ENCODE measurements at places on chromosomes 12 and 14. TPM values are rescaled to one million over a fixed set of nuclear protein-coding genes. Genes with fewer than 3 reads are reported as not detected.

DNA sequence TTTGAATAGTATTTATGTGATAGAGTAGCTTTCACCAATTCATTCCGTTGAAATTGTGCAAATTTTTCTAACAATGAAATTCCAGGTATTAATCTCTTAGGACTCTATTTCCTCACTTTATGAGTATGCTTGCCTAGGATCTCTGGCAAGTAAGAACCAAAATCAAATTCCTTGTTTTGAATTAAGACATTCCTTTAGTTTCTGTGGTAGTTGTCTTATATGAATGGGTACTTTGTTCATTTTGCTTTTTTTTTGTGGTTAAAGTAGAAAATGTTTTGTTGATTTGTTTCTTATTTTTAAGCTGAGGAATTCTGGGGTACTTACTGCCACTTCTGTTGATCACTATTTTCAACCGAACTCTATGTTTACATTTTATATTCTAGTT is 59.8 kb downstream of the KITLG start:
- no peak for DNase-seq

- DNase-seq: no peak
These were observed 166.0 kb downstream of the SLC38A4 start for GRCh38 chr12:46659824-46660223.

DNA sequence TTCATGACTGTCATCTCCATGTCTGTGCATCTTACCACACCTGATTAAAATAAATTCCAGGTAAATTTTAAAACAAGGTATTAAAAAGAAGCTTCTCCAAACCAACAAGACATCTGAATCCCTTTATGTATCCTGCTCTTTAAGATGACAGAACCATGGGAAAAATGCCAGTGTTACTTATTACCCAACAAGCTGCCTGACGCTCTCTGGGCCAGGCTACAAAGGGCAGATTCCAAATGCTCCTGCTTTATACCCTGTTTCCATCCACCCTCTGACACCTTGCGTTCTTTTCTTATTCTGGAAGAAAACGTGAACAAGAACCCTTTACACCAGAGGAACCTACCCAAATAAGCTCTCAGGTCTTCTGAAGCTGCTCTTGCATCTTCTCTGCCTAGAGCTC is 70.7 kb downstream of the SLC8A3 start:
- DNase-seq: no peak

GRCh38 chr14:100903134-100903468 is 421 bp downstream of the RTL1 start:
- DNase-seq: no peak

DNA sequence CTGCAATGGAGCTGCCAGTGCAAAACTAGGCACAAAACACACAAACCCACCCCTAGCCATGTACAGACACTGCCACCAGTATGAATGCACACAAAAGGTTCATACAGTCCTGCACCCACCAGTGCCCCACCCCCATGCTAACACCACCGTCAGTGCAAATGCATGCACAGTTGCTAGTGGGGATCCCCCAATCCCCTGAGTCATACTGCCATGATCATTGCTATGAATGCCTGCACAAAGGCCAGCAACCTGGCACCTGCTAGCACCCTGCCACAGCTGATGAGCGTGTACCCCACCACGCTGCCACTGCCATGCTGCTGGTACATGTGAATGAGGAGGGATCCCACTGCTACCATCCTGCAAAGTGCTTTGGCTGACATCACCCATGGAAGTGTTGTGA is 23.9 kb downstream of the PZP start:
- DNase-seq: no peak

- no peak for DNase-seq
These were observed 147.8 kb upstream of the MAX start for GRCh38 chr14:65250162-65250495.

DNA sequence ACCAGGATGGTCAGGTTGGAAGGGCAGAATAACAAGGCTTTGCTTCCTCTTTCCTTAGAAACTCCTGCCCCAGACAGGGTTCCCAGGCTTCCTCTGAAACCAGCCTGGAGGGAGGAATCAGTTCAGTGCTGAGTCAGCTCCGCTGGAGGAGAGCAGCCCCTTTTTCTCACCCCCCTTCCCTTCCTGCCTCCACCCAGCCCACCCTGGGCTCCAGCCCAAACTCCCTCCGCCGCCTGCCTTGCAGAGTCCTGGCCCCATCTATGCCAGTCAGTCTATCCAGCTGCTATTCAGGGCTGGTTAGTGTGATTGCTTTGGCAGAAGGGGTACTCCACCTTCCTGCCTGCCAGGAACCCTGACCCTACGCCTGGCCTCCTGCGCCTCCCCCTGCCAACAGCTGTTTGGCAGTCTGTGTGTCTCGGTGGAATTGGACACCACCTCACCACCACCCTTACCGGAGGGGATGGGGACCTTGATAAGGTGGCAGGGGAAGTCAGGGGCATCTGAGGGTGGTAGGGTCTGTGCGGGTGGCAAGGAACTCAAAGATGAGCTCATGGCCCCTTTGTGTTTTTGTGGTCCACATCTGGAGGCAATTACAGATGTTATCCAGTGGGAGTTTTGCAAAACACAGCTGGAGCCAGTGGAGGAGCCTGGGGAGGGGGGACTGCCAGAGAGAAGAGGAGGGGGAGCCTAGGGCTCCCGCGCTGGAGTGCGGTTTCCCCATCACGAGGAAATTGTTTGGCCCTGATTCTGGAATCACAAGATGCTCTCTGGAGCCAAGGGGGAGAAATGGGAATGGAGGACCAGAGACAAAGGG is 12.2 kb downstream of the MMP14 start:
- no peak for DNase-seq

GRCh38 chr12:100058482-100059029 is 73.8 kb upstream of the ANKS1B start:
- DNase-seq: no peak

DNA sequence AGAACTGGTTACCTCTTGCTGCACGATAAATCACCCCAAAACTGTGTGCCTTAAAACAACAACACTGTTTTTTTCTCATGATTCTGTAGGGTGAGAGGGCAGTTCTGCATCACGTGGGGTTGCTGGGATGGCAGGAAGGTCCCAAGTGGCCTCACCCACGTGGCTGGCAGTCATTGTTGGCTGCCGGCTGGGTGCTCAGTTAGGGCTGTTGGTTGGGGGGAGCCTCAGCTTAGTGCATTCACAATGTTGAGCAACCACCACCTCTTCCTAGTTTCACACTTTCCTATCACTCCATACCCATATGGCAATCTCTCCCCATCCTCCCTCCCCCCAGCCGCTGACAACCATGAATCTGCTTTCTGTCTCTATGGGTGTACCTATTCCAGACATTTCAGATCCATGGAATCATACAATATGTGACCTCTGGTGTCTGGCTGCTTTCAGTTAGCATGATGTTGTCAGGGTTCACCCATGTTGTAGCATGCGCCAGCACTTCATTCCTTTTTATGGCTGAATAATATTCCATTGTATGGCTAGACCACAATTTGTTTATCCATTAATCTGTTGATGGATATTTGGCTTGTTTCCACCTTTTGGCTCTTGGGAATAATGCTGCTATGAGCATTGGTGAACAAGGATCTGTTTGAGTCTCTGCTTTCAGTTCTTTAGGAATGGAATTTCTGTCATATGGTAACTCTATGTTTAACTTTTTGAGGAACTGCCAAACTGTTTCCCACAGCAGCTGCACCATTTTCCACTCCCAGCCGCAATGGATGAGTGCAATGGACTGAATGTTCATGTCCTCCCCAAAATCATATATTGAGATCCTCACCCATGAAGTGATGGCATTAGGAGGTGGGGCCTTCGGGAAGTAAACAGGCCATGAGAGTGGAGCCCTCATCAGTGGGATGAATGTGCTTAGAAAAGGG is 11.2 kb upstream of the POP5 start:
- no peak for DNase-seq

DNA sequence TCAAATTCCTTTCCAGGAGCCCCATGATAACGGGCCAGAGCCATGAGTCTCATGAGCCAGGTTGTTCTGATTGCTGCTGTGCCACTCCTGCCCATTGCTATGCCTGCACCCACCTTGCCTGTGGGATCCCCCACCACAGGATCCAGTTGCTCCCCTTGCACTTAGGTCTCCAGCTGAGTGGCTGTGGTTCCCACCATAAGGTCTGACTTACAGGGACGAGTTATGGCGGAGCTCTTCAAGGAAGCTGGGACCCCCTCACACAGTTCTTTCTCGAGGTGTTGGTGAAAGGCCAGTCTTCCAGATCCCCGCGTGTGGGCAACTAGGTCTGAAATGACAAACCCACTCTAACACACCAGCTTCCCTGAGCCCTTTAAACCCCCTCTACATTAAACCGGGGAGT is 111.9 kb upstream of the C14orf180 start:
- DNase-seq: no peak

- no peak for DNase-seq
These were observed 13.1 kb downstream of the CFAP54 start for GRCh38 chr12:96502477-96502876.

- no peak for DNase-seq
These were observed 246.7 kb downstream of the TTC6 start for GRCh38 chr14:37842106-37842505.

- DNase-seq: no peak
These were observed 103.0 kb downstream of the VCPKMT start for GRCh38 chr14:50013198-50013918.

GRCh38 chr12:7441216-7441615 is 2.7 kb downstream of the CD163L1 start:
- DNase-seq: no peak

DNA sequence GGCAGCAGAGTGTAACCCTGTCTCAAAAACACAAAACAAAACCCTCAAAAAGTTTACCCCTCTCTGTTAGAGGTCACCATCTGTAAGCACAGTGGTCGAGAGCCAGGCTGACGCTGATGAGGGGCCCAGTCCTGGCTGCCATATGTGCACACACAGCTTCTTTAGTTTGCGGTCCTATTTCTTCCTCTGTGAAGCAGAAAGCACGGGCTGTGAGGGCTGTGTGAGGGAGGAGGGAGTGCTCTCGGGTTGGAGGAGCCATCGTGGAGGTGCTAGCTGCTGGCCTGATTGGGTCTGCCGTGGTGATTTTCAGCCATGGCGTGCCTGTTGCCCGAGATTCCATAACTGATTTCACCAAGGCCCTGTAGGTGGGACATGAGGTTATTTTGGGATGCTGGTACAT is 3.5 kb downstream of the ULK1 start:
- no peak for DNase-seq

DNA sequence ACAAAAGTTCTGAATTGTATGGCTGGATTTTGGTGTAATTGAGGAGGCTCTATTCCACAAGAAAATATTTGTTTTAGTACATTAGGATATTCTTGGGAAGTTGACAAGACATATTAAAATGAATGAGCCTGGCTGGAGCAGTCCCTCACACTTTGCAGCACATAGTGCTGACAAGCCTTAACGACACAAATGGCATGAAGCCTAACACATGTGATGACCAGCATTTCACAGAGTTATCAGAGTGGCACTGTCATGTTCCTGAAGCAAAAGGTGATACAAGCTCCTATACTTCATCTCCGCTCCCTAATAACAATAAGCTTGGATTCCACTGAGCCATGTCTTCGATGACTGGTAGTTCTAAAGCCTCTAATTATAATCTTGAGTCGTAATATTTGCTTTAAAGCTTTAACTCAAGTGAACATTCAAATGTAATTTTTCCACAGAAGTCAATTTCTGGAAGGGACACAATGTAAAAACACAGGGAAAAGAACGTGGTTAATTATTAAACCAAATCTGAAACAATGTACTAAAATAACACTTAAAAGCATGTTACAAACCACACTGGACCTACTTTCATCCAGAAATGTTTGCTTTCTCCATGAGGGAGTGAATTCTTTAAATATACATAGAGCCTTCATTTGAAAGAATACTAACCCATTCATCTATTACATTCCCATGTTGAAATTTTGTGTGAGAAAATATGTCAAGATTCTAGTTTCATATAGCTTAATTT is 49.6 kb downstream of the GRIP1 start:
- no peak for DNase-seq

SPX gene
- not detected for total RNA-seq

HVCN1 gene
- 0.71 TPM for total RNA-seq

FAM90A1 gene
- total RNA-seq: 0.54 TPM

PRB2 gene
- total RNA-seq: not detected

CLEC4C gene
- not detected for total RNA-seq

SLC38A4 gene
- 0.98 TPM for total RNA-seq

NKX2-1 gene
- total RNA-seq: not detected

PLEKHG7 gene
- not detected for total RNA-seq

ATL1 gene
- 44.0 TPM for total RNA-seq

PTGER2 gene
- not detected for total RNA-seq

RNASE3 gene
- total RNA-seq: not detected

PAPLN gene
- 2.8 TPM for total RNA-seq

PTGR2 gene
- total RNA-seq: 8.7 TPM

Measured in glutamatergic neuron (in vitro differentiated cells).